ENCODE measurements at places on chromosomes 12 and 14.
A peak's percentile ranks its signal among the peaks of the same experiment; 100 is the strongest.

- no peak for DNase-seq
Measured at GRCh38 chr12:4024701-4025100, 151.5 kb upstream of the PARP11 start.

DNA sequence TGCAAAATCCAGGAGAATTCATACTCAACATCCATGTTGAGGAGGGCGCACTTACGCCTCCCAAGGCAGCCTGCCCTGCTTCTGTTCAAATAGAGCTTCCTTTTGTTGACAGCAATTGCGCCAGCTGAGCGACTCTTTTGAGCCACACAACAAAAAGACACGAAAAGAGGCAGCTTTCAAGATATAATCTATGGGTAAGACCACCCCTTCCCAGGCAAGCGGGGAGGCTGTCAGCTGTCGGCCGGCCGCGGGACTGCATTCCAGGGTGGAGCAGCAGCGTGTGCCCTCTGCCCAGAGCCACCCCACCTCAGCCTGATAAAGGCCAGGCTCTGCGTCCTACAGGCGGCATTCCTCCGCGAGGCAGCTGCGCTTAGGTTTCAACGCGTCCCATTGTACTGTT is 15.8 kb upstream of the STAB2 start:
- no peak for DNase-seq

DNA sequence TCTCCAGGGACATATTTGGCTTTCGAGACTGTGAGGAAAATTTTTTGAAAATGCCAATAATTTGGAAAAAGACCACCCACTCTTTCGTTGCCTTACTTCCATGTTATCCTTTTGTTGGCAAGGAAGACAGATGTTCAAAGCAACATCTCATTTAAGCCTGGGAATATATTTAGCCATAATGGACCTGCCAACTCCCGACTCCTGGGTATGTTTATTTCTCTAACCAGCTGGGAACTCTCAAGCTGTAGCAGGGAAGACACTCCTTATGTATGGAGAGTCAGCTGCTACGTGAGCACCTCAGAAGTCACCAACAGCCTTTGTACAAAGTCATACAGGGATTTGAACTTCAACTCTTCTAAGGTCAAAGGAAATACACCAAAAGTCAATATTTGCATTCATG is 96.5 kb upstream of the DAAM1 start:
- DNase-seq: no peak

- DNase-seq: peak; percentile 72
Measured at GRCh38 chr12:14845350-14845750, 2.0 kb upstream of the ART4 start.
